ENCODE measurements at places on chromosomes 7 and 10.

DNA sequence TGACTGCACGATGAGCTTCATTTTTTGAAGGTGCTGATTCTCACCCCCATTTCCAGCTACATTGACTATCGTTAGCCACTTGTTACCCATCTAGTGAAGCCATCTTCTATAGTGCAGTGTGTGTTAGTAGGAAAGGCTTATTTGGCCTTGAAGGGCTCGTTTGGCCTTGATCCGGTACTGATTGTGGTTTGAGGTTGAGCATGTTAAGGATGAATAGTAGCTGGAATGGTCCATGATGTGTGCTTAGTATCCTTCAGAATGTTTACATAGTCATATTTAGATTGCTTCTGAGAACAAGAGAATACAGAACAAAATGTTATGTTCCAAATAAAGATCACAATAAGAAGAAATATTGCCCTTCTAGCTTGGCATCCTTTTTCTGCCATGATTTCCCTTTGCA, 591.5 kb downstream of the AUTS2 start:
- peak; percentile 64 for DNase-seq

- no peak for DNase-seq
Measured at GRCh38 chr7:29413626-29414136, 150.0 kb upstream of the PRR15 start.

- no peak for DNase-seq
Measured at GRCh38 chr7:18702071-18702829, 206.7 kb downstream of the HDAC9 start.

DNA sequence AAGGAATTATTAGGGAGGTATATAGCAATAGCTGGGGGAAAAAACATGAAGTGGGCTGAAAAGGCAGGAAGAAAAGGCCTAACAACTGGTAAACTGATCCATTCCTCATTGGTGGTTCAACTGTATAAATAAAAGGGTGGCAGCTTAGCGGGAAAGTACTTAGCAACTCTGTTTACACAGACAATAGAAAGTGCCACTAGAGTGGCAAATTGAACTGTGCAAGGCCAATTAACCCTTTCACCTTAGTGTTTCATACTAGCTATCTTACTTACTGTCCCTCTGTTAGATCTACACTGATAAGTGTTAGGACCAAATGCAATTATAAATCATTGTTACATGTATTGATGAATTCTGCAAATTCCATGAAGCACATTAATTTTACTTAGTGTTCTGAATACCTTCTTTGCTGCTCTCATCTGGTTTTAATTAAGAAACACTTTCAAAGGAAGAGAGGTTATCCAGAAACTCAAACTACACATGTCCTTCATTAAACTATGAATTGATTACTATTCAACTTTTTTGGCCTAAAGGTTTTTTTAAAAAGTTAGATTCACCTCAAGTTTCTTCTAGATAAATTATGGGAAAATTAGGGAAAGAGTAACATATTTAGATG, 28.0 kb downstream of the DNAJC1 start:
- DNase-seq, result peak; percentile 77

- DNase-seq, result no peak
Measured at GRCh38 chr7:131011432-131011742, 277.4 kb upstream of the KLF14 start.

DNA sequence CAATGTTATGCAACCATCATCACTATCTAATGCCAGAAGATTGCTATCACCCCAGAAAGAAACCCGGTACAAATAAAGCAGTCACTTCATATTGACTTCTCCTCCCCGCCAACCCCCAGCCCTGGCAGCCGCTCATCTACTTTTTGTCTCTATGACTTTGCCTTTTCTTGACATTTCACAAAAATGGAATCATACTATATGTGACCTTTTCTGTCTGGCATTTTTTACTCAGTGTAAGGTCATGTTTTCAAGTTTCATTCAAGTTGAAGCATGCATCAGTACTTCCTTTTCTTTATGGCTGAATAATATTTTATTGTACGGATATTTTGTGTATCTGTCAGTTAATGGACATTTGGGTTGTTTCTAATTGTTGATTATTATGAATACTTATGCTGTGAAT, 28.1 kb downstream of the FHIP2A start:
- no peak for DNase-seq

DNA sequence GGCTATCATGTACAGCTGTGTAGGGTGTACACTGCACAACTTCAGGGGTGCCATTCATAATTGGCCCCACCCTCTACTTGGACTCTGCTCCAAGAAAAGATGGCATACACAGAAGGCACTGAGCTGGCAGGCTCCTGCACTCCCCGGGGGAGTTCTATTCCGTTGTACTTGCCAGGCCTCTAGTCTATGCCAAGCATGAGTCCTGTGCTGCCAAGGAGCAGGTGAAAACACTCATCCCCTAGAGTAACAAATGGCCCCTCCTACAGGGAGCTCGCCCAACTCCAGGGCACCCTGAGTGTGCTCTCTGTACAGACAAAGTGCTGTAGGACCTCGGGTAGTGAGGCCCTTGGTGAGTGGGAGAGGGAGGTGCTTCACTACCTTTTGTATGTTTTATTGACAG, 127.2 kb downstream of the SLIT1 start:
- DNase-seq, result no peak

DNA sequence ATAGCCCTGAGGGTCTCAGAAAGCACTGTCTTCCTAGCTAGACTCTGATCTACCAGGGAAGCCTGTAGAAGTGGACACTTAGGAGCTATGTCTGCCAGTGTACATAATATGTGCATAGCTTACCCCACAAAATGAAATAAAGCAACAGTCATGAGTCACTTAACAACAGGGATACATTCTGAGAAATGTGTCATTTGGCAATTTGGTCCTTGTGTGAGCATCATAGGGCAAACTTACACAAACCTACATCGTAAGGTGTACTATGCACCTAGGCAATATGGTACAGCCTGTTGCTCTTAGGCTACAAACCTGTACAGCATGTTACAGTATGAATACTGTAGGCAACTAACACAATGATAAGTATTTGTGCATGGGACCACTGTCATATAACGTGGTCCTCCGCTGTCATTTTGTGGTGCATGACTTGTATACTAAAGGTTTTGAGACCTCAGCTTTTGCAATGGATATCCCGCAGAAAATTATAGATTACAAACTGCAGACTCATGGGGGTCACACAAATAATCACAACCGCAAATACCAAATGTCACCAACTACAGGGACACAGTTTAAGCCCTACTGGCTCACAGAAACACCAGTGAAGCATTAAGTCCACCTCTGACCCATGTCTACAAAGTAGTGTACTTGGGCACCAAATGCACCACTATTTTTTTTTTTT, 1.7 kb downstream of the URGCP start:
- no peak for DNase-seq

GRCh38 chr7:130363026-130363847, 17.1 kb upstream of the CPA1 start:
- no peak for DNase-seq

- no peak for DNase-seq
Measured at GRCh38 chr7:50404392-50404791, 45.8 kb downstream of the FIGNL1 start.

GRCh38 chr10:124842721-124843120, 41.1 kb downstream of the ABRAXAS2 start:
- DNase-seq, result no peak

- no peak for DNase-seq
Measured at GRCh38 chr10:103980288-103980906, 13.5 kb downstream of the SLK start.

DNA sequence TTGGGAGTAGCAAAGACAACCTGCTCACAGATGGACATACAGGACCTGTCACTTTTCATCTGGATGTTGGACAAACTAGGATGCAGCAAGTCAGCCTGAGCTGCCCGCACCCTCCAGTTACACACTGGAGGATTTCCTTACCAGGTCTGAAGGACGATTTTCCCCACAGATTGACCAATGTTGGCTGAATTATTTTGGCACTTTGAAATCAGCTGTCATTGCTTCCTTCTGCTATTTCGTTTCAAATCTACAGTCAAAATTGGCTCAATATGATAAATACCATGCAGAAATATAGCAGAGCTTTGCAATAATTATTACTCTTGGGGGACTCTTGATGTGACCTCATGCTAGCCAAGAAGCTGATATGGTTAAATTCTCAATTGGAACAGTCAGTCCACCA, 2.5 kb downstream of the CLRN3 start:
- DNase-seq, result no peak

Data from NCI-H187 treated with DMSO at 0.1 percent for 48 hours (cell line).